ENCODE measurements at places on chromosomes 2 and 18. TPM values are rescaled to one million over a fixed set of nuclear protein-coding genes. Genes with fewer than 3 reads are reported as not detected.

BZW1 gene
- total RNA-seq, result 571 TPM

IFIH1 gene
- 14.5 TPM for total RNA-seq

IGFBP5 gene
- not detected for total RNA-seq

SGPP2 gene
- total RNA-seq, result 10.6 TPM

PPP4R3B gene
- total RNA-seq, result 69.9 TPM

ACVR1 gene
- total RNA-seq, result 27.1 TPM

SLC30A3 gene
- total RNA-seq, result 1.7 TPM

GAREM1 gene
- total RNA-seq, result not detected

PLCL1 gene
- total RNA-seq, result 2.0 TPM

RAB27B gene
- total RNA-seq, result 0.75 TPM

CD302 gene
- 1.1 TPM for total RNA-seq

UGT1A1 gene
- not detected for total RNA-seq

IL1B gene
- not detected for total RNA-seq

FABP1 gene
- total RNA-seq, result not detected

NEB gene
- 0.27 TPM for total RNA-seq

POTEC gene
- not detected for total RNA-seq

TCF4 gene
- total RNA-seq, result 8.4 TPM

AP1S3 gene
- 13.9 TPM for total RNA-seq

POTEF gene
- total RNA-seq, result not detected

NR4A2 gene
- total RNA-seq, result 22.1 TPM

CCDC93 gene
- 33.8 TPM for total RNA-seq

KCNIP3 gene
- 0.39 TPM for total RNA-seq

CHRNG gene
- not detected for total RNA-seq

C2orf78 gene
- total RNA-seq, result not detected

TTC32 gene
- total RNA-seq, result 14.8 TPM

SNORC gene
- total RNA-seq, result 1.9 TPM

IL36B gene
- total RNA-seq, result not detected
